Peyer's patch (tissue), 4 donors: ENCODE measurements at places on chromosomes 7 and 10. TPM values are rescaled to one million over a fixed set of nuclear protein-coding genes. Genes with fewer than 3 reads are reported as not detected.

- DNase-seq, result no peak
- H3K27me3 ChIP-seq, result no peaks in the 10 kb centered on the region
- H3K4me3 ChIP-seq, result no peak overlapping the region
- no peaks in the 10 kb centered on the region for H3K4me1 ChIP-seq
- no peaks in the 10 kb centered on the region for H3K36me3 ChIP-seq
Observed at GRCh38 chr10:23322082-23322481, 22.5 kb downstream of the C10orf67 start.

GRCh38 chr10:112137154-112137987, 46.2 kb downstream of the GPAM start:
- H3K27me3 ChIP-seq, result no peaks in the 10 kb centered on the region
- peak; percentile 78 for DNase-seq
- H3K36me3 ChIP-seq, result no peaks in the 10 kb centered on the region
- no peaks in the 10 kb centered on the region for H3K4me1 ChIP-seq
- no peak overlapping the region for H3K27ac ChIP-seq

The ARHGEF5 gene
- 76.5 TPM for total RNA-seq

The HTR5A gene
- total RNA-seq, result not detected

DNA sequence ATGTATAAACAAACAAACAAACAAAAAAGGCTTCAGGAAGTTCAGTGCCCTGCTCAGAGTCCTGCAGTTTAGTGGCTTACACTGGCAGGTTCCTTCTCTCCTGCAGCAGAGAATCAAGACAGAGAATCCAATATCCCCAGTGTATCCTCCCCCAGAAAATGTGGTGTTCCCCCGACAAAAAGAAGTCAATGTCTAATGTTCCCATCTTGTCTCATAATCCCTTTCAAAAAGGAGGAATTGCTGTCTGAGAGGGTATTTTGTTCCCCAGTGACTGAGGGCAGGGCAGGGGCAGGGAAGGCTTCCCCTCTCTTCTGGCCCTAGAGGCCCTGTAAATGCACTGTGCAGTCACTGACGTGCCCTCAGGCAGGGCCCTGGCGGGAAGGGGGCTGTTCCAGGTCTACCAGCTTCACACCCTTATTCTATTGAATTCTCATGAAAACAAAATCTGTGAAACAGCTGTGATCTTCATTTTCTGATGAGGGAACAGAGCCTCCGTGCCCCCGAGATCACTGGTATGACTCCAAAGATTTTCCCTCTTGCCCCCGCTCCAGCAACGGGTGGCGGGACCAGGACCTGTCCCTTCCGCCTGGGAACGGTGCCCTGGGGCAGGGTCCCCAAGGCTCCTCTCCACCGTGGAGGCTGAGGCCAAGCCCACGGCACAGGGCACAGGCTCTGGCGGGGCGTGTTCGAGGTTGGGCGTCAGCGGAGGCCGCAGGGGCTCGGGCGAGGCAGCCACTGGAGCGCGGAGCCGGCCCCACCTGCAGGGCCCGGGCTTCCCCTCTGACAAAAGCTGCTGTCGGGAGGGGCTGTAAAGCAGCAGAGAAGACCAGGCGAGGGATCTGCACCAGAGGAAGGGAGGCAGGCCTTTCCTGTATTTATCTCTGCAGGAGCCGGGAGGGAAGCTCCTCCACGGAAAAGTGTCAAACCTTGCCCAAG, 13.4 kb upstream of the WDFY4 start:
- H3K36me3 ChIP-seq, result no peaks in the 10 kb centered on the region
- H3K27me3 ChIP-seq, result no peaks in the 10 kb centered on the region
- DNase-seq, result no peak
- H3K4me3 ChIP-seq, result peak overlapping the region; percentile 2

- no peaks in the 10 kb centered on the region for H3K4me1 ChIP-seq
- no peak for DNase-seq
- no peaks in the 10 kb centered on the region for H3K36me3 ChIP-seq
- no peak overlapping the region for H3K4me3 ChIP-seq
- H3K27ac ChIP-seq, result no peak overlapping the region
Observed at GRCh38 chr7:107934991-107935770, 44.2 kb downstream of the DLD start.

GRCh38 chr7:46089281-46089680, 168.2 kb upstream of the IGFBP3 start:
- DNase-seq, result no peak
- no peaks in the 10 kb centered on the region for H3K36me3 ChIP-seq
- H3K4me1 ChIP-seq, result no peaks in the 10 kb centered on the region
- no peak overlapping the region for H3K4me3 ChIP-seq

The PTPRN2 gene
- 21.4 TPM for total RNA-seq

DNA sequence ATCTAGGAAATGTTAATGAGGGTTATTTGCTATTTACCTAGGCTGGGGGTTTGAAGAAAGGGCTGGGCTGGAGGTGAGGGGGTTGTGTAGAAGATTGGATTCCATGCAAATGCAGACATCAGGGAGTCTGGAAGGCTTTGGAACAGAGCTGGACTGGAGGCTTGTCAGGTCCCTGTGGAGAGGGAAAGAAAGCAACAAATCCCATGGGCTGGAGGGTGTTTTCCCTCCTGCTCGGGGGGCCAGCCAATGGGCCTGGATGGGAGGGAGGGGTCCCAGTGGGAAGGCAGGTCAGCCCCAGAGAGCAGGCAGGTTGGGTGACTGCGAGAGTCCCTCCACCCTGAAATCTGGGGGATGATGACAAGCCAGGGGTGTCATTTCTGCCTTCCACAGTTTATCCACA, 431.8 kb downstream of the RPS24 start:
- no peaks in the 10 kb centered on the region for H3K27me3 ChIP-seq
- no peaks in the 10 kb centered on the region for H3K4me1 ChIP-seq
- no peak overlapping the region for H3K4me3 ChIP-seq

DNA sequence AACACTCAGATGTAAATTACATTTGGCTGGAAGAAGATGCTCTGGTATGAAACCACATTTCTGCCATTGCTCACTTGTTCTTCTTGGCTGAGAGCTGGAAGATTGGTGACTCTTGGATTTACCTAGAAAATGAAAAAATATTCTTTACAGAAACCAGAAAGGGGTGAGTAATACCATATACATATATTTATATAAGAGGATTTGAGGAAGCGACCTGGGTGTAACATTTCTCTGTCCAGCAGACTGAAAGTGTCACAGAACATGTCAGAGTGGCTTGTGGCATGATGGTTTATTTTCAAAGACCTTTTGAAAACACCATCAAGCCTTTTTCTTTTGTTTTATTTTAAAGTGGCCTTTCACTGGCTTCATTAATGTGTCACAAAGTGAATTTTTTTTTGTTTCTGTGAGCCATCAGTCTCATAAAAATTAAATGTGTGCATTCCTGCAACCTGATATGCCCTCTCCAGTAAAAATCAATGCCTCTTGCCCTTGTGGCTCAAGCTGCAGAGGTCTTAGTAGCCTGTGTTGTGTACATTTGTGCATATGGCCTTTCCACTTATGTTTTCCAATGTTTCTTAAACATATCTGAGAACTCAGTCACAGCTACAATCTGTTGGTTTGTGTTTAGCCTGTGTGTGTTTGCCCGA, 23.5 kb downstream of the CREB5 start:
- H3K4me1 ChIP-seq, result no peaks in the 10 kb centered on the region
- no peak for DNase-seq
- no peaks in the 10 kb centered on the region for H3K27me3 ChIP-seq
- H3K27ac ChIP-seq, result no peak overlapping the region

GRCh38 chr7:108239501-108240225, 109.5 kb upstream of the LAMB4 start:
- H3K36me3 ChIP-seq, result no peaks in the 10 kb centered on the region
- DNase-seq, result no peak
- H3K4me3 ChIP-seq, result no peak overlapping the region
- H3K27me3 ChIP-seq, result no peaks in the 10 kb centered on the region
- no peak overlapping the region for H3K27ac ChIP-seq

- H3K4me3 ChIP-seq, result no peak overlapping the region
- no peaks in the 10 kb centered on the region for H3K27me3 ChIP-seq
- DNase-seq, result no peak
Observed at GRCh38 chr7:32347244-32347828, 142.8 kb downstream of the LSM5 start.

- no peak overlapping the region for H3K27ac ChIP-seq
- H3K4me3 ChIP-seq, result no peak overlapping the region
- no peaks in the 10 kb centered on the region for H3K4me1 ChIP-seq
- peak; percentile 85 for DNase-seq
Observed at GRCh38 chr10:67779465-67780203, 58.4 kb downstream of the DNAJC12 start.

The CLEC2L gene
- not detected for total RNA-seq

GRCh38 chr10:32744321-32744720, 213.7 kb downstream of the ITGB1 start:
- H3K4me3 ChIP-seq, result no peak overlapping the region
- DNase-seq, result no peak
- H3K4me1 ChIP-seq, result no peaks in the 10 kb centered on the region
